ENCODE measurements at places on chromosomes 12 and 14. TPM values are rescaled to one million over a fixed set of nuclear protein-coding genes. Genes with fewer than 3 reads are reported as not detected.

ABCC9 gene
- 0.37 TPM for total RNA-seq

EPS8 gene
- 244 TPM for total RNA-seq

KCNH5 gene
- under 0.01 TPM for total RNA-seq

DENR gene
- 35.9 TPM for total RNA-seq

ABCD2 gene
- under 0.01 TPM for total RNA-seq

FOXA1 gene
- total RNA-seq: not detected

OTOGL gene
- total RNA-seq: 1.6 TPM

TAS2R9 gene
- 0.19 TPM for total RNA-seq

IAPP gene
- total RNA-seq: not detected

FIGNL2 gene
- under 0.01 TPM for total RNA-seq
